ENCODE measurements at places on chromosomes 3 and 15.

GRCh38 chr3:126540342-126540849 lies 16.4 kb downstream of the CHST13 start:
- peak; percentile 93 for DNase-seq

- DNase-seq = no peak
Observed at GRCh38 chr15:31590609-31591008, 264.0 kb downstream of the KLF13 start.

- peak; percentile 88 for DNase-seq
Observed at GRCh38 chr3:161264852-161265251, 43.7 kb downstream of the NMD3 start.

DNA sequence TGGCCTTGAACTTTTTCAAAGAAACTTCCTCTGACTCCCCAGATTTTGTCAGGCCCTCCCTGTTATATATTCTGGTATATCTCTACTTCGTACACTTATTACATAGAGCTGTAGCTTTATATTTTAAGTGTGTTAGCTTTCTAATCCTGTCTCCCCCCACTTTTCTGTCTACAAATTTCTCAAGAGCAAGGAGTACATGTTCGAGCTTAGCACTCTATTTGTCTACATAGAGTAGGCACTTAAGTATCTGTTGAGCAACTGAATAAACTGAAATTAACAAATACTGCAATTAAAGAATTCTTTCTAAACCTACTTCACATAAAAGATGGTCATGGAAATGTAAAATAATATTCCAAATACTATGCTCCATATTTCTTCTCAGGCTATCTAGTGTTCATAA lies 39.4 kb downstream of the UACA start:
- DNase-seq = no peak

DNA sequence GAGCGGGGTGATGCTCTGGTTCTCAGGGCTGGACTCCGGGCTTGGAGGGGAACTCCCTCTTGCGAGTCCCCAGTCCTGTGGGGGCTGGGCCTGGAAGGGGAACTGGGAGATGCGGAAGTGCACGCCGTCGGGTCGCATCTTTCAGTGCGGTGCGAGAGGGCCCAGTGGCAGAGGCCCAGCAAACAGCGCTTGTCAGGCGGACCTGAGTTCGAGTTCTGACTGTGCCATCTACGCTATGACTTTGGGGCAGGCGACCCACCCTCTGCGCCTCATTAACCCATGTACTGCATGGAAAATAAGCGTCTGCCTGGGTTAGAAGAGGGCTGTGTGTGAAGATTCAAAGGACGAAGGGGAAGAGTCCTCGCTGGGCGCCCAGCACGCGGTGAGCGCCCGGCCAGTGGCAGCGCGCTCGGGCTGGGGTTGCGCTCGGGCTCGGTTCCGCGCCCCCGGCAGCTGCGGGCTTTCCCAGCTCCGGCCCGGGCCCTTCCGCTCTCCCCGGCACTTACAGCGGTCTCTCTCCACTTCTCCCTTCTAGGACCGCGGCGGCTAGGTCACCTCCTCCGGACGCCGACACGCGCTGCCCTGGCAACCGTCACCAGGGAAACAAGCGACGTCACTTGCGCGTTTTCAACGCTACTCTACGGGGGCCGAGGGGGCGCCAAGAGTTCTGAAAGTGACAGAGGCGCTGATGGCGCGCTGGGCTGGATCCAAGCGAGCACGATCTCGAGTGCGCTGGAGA lies at the start of gene CCDC13:
Gene CCDC13, minus strand, starts transcription at position 584 of the 739 bp plus-strand sequence. CDS start 14,908 bp downstream, outside the sequence.
- peak; percentile 91 for DNase-seq

DNA sequence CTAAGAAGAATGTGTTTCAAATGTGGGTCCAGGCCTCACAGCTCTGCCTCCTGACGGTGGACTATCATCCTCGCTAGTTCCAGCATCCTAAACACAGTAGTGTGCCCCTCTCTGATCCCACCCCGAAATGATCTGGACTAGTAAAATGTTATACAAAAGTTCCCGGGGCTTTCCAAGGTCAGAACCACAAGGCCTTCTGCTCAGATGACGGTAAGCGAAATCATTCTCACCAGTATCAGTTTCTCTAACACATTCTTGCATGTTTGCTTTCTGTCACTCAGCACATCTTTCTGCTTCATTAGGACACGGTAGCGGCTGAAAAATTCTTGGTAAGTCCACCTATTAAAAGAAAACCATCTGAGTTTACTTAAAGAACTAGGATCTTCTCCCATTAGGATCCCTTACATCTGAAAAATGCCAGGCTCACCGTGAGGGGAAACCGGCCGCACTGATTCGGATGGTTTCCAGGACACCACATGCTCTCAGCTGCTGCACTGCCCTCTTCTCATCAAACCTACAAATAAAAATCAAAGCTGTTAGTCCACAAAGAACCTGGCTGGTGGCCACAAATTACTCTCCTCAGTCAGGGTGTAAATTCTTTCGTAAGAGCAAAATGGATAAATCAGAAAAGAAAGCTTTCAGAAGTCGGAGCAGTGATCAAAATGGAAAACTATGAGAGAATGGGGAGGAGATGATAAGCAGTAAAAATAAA lies 83.9 kb upstream of the MYO5C start:
- no peak for DNase-seq

DNA sequence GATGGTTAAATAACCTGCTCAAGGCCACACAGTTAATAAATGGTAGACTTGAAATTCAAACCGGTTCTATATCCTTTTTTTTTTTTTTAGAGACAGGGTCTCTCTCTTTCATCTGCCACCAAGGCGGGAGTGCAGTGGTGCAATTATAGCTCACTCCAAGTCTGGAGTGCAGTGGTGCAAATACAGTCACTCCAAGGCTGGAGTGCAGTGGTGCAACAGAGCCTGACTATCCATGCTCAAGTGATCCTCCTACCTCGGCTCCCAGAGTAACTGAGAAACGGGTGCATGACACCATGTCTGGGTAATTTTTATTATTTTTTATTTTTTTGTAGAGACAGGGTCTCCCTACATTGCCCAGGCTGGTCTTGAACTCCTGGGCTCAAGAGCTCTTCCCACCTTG lies 23.4 kb downstream of the DPP8 start:
- no peak for DNase-seq

GRCh38 chr3:101020351-101021015 lies 27.3 kb upstream of the ABI3BP start:
- DNase-seq = peak; percentile 83

DNA sequence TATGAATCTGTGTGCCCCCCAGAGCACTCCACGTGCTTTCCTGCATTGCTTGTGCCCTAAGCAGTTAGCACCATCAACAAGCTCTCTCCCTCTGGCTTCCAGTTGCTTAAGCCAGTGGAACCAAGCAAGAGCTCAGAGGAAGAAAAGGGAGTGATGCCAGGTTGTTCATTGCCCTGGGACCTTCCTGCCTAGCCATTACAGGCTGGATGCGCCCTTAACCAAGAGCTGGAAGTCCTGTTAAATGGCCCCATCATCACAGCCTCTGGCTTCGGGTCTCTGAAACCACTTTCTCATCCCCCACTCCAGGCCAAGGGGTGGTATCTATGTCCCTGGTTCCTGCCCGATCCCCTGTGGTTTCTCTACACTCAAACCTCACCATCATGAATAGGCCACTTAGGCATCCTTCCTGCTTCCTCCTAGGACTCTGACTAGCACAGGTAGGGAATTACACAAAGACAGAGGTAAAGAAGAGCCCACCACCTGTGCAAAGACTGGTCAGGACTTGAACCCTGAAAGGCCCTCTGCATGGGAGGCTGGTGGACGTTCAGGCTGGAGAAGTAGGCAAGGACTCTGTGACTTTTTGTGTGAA lies 309.5 kb upstream of the TRIM42 start:
- no peak for DNase-seq

DNA sequence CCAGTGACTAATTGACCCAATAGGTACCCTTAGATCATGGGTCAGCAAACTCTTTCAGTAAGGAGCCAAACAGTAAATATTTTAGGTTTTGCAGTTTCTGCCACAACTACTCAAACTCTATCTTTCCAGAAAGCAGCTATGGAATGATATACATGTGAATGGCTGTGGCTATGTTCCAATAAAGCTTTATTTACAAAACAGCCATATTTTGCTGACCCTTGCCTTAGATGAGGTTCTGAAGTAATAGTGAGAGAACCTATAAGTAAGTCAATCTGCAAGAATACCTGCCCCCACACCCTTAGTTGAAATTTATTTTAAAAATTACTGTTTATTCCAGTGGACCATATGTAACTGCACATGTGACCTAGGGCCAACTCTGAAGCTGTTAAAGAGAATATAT lies 134.0 kb downstream of the CMSS1 start:
- peak; percentile 45 for DNase-seq

- no peak for DNase-seq
Observed at GRCh38 chr3:171503817-171504216, 43.6 kb upstream of the TNIK start.

DNA sequence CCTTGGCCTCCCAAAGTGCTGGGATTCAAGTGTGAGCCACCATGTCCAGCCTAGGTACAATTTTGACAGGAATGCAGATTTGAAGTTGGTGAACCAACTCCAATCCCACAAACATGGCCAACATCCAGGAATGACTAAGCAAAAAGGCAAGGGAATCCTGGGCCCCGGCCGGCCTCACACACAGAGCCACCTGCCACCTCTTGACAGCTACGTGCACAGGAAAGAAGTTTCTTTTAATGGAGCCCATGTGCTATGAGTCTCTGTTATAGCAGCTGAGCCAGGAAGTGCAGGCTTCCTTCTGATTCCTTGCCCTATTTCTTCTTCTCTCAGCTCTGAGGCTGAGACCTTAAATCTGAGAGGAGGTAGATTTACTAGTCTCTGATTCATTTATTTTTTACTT lies 8.8 kb downstream of the TMEM40 start:
- peak; percentile 78 for DNase-seq

DNA sequence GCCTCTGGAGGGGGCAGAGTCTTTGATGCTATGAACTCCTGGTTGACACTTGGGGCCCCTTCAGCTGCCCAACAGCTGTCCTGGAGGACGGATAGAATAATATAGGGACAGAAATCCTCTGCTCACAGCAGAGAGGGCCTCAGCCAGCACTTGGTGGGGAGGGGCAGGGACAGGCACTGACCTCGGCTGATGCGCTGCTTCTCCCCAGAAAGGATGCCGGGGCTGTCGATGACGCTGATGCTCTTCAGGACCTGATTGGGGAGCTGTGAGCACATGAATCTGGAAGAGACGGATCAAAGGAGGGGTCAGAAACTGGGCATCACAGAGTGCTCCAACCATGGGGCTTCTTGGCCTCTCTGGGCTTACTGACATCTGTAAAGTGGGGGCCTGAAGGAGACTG lies 29.5 kb downstream of the EHD4 start:
- no peak for DNase-seq

GRCh38 chr15:96559631-96560030 lies 229.1 kb downstream of the NR2F2 start:
- DNase-seq = no peak

- DNase-seq = no peak
Observed at GRCh38 chr3:30847592-30847991, 46.9 kb downstream of the GADL1 start.

DNA sequence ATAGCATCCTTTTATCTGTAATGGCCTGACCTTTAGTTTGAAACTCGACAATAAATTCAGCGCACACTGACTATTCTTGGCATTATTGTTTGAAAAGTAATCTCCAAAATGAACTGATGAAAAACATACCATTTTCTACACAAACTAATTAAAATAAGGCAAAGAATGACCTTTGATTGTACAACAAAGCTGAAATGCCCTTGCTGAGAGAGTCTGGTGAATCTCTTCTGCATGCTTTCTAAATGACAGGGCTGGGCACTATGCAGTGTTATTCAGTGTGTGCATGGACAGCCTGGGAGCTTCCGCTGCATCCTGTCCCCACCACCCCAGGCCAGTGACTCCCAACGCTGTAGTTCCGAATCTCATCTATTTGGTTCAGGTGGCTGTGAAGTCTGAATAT lies 530.8 kb downstream of the FOXP1 start:
- DNase-seq = peak; percentile 38
